ENCODE measurements at places on chromosomes 2 and 18.

- no peak for DNase-seq
Observed at GRCh38 chr2:69237070-69237670, 149.9 kb downstream of the GFPT1 start.

DNA sequence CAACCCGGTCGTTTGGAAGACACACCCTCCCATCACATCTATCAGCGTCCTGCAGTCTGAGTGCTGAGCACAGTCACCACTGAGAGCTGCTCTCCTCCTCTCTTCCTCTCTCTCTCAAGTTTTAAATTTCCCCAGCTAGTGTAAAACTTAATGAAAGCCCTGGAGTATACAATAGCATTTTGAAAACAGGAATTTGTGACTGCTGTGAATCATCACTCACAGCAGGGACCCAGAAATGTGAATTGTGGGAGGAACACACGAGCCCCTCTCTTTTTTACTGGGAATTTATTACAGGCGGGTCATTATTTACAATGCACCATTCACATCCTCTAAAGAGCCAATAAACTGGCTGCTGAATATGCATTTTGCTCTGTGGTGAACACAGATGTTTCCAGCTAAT lies 185.0 kb upstream of the SMIM21 start:
- DNase-seq: no peak

DNA sequence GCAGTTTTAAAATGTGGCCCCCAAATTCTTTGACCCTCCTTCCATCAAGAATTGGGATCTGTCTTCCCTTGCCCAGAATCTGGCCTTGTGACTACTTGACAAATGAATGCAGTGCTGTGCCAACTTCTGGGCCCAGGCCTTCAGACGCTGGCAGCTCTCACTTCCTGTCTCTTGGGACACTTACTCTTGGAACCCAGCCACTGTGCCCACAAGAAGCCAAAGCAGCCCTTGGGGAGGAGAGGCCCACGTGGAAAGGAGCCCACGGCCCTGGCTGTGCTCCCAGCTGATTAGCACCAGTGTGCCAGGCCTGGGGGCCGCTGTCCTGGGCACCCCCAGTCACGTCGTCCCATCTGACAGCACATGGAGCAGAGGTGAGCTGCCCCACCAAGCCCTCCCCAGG lies 56.6 kb downstream of the RPL37A start:
- DNase-seq: peak; percentile 70

DNA sequence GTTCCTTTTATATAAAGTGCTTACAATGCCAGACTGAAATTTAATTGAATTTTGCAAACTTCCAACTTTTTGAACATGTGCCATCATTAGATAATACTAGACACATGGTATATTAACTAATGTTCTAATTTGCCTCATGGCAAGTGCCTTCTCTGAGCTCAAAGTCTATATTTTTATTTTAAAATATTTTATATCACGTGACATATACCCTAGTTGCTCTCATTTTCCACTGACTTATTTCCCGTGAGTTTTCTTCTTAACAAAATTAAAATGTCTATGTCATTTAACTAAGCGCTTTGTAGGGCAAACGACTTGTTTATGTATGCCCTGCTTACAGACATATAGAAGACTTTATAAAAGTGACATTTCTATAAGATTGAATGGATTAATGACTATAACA lies 509.6 kb upstream of the SYT4 start:
- no peak for DNase-seq

- no peak for DNase-seq
Observed at GRCh38 chr2:191634791-191635190, 43.1 kb upstream of the NABP1 start.

DNA sequence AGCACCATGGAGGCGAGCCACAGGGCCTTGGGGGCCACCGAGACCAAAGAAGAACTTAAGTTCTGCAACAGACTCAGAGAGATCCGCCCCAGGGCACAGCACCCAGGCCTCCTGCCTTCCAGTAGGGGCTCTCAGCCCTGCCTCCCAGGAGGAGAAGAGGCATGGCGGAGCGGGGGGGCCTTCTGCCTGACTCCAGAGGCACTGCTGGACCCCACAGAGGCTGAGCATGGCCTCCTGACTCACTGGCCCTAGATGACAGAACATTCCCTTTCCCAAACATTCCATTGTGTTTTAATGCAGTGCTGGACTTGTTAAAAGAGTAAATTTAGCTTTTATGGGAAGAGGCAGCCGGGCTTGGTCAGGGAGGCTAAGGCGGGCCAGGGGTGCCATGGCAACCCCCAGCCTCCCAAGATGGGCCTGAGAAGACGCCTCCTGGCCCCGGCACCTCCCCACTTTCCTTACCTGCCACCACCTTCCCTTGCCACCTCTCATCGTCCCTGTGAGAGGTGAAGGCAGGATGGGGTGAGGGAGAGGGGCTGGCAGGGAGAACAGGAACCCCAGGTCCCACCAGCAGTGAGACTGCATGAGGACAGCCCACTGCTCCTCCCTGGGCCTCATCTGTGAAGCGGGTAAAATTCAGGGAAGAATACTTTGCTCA lies 65.4 kb downstream of the SMAD7 start:
- DNase-seq: no peak

DNA sequence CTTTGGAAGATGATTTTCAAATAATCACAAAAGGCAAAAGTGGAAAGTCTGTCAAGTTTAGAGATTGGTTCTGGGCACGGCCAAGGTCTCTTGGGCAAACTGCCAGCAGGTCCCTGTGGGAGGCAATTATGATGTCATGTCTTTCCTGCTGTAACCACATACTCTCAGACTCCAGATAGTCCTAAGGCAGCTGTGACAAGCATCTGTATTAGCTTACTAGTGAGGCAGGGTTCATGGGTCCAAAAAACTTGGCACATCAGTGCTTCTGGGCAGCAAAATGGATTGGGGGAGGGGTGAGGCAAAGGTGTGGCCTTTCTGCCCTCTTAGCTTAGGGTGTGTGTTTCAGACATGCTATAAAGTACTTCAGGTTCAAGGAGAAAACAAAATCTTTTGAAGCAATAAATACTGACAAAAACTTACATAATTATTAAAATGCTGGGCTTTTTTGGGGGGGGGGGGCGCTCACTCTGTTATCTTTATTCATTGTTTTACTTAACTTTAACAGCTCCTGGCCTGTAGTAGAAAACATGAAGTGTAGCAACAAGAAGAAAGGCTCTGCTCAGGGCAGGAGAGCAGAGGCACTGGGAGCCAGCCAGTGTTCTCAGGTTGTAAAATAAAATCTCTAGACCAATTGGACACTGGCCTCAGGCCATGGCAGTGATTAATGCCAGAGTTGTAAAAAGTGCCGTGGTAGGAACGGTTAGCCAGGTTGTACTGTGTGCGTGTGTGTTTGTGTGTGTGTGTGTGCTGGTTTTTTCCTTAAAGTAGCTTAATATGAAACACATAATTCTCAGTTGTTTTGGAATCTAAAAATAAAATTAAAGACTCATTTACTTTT lies 14.3 kb upstream of the TANC1 start:
- peak; percentile 94 for DNase-seq

DNA sequence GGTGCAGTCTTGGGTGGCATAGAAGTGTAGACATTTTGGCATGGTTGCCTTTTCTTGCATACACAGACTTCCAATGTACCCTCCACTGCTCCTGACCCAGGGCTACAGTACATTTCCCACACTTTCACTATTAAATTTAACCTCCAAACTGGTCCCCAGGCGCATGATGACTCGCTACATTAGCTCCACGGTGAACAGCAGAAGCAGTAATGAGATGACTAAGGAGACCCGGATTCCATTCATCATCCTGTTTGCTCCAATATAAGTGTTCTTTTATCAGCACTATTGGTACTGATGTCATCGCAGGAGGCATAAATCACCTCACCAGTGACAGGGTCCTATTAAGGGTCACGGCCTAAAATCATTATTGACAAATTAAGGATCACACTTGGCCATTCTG lies 316.5 kb downstream of the EN1 start:
- peak; percentile 75 for DNase-seq

- DNase-seq: peak; percentile 38
Observed at GRCh38 chr2:136206613-136207012, 88.7 kb upstream of the CXCR4 start.

DNA sequence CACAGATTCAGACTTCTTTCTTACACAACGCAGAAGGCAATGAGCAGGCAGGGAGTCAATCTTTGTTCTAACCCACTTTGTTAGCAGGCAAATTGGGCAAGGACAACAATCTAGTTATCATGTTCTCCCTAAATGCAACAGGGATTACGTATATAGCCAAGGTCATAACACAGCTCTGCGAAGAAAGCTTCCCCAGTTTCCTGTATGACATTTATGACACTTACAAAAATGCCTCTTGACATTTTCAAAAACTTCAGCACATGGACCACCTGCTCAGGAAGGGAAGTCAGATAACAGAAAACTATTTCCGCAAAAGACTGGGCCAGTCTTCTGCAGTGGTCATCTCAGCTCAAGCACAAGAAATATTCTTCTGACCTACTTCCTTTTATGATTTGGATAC lies 106.1 kb downstream of the IRS1 start:
- no peak for DNase-seq

- peak; percentile 28 for DNase-seq
Observed at GRCh38 chr18:59127047-59127446, 12.6 kb upstream of the SEC11C start.

DNA sequence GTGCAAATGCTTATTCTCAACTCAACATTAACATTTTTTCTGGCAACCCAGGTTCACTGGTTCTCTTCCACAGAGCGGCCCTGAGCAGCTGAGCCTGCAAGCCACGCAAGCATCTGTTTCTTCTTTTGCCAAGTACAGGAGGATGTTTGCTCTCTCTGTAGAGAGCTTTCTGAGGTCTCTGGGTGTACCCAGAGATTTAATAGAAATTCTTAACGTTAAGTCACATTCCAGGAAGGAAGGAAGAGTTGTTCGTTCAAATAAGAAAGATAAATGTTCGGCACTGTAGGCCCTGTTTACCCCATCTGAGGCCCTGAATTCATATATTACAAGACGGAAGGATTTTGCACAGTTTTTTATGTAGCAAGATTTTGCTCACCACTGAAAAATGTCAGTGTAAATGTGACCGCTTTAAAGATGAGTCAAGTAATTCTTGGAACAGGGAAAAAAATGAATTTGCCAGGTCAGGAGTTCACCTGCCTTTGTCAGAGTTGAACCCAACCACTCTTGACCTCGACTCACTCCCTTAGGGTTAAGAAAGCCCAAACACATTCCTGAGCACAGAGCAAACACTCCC lies 30.1 kb downstream of the KCTD18 start:
- peak; percentile 63 for DNase-seq

- DNase-seq: peak; percentile 83
Observed at GRCh38 chr2:221347471-221347870, 224.6 kb downstream of the EPHA4 start.

DNA sequence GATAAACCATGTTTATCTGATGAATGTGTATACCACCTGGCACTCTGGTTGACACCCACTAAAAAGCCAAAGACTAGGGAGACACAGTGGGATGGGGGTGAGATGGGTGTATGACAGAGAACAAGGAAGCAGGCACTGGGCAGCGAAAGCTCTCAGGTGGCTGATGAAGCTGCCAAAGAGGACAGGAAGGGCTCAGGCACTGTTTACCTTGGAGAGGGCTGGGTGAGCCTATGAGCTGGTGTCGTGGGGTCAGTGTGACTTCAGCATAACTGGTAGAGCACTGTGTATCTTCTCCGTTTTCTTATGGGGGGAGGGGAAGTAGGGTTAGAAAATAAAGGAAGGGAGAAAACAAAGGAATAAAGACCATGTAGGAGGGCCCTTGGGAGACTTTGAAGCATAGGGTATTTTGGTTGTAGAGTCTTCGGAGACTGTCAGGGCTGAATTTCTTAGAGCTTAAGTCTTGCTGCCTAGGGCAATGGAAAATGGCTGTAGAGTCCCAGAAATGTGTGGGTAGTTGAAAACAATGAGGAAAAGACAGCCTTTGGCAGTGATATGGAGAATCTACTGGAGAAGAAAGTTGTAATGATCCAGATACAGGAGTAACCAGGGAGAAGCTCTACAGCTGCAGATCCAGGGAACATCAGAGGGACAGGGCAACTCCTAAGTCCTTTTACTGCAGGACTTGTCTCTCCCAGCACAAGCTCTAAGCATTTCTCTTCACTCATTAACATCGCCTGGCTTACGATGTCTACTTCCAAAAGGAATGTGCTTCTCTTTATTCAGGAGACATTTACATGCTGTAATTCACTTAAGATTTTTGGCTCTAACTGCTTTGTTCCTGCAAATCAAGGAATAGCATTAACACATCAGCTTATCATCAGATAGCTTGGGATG lies 120.0 kb downstream of the AQP4 start:
- DNase-seq: peak; percentile 35

DNA sequence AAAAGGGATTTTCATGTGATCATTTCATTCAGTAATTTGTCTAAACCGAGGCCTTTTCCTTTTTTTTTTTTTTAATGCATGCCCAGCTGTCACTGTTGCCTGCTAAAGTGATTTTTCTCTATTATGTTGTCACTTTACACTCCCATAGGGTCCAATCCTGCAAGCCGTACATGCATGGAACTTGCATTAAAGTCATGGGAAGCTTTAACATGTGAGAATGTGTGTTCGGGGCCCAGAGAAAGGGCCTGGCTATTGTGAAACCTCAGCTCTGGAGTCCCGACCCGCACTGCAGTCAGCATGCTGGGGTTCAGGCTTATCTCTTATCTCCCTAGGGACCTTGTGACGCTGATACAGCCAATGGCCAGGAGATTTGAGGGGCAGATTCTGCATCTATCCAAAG lies 474.6 kb downstream of the SLC4A3 start:
- no peak for DNase-seq

DNA sequence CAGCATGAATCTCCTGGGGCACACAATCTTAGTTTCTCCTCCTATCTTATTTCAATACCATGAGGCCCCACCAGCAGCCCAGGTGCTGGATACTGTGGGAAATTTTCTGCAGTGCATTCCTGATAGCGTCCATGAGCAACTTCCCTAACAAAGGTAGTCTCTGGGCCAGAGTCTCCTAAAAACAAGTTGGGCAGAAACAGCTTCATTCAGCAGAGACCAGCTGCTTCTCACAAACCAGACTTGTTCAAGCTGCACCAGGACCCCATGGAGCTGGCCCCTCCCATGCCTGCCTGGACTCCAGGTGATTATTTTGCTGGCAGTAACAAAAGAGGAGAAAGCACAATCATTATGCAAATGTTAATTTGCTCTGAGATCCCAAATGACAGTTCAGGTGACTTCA lies 31.4 kb downstream of the MYO5B start:
- DNase-seq: no peak

- peak; percentile 56 for DNase-seq
Observed at GRCh38 chr2:57906152-57906732, 140.4 kb upstream of the VRK2 start.

Data from kidney tubule cell (primary cell).